ENCODE measurements at places on chromosomes 6 and 20. TPM values are rescaled to one million over a fixed set of nuclear protein-coding genes. Genes with fewer than 3 reads are reported as not detected.

ULBP1 gene
- 0.69 TPM for total RNA-seq

TRPC4AP gene
- 44.6 TPM for total RNA-seq

DNA sequence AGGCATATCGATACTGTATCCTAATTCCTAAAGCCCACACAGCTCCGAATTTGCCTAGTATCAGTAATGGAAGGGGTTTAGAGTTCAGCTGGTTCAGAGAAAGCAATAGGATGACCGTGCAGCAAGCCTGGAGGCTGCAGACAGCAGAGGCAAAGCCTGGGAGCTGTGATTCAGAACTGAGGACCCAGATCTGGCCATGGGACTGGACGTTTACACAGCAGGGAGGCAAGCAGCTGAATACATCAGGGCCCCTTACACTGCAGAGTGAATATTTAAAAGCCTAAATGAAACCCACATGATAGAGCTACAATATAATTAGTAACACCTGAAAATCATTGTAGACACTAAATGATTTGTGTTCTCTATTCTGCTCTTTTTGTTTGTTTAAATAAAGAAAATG, 38.0 kb downstream of the ELOVL2 start:
- no peak for DNase-seq

- DNase-seq: no peak
Measured at GRCh38 chr20:63494420-63495166, 4.3 kb downstream of the EEF1A2 start.

DNA sequence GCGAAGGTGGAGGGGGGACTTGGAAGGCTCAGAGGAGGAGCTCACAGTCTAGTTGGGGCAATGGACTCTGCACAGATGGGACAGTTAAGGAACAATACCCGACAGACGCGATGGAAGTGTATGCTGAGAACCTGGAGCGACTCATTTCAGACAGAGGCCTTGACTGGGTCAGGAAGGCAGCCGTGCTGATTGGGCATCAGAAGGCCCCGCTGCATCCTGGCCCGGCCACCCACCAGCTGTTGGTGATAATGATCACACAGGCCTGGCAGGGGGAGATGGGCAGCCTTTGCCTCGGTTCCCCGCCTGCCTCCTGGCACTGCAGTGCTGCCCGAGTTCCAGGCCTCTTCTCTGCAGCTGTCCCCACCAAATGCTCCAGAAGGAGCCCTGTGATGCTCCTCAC, 62.4 kb downstream of the MDGA1 start:
- no peak for DNase-seq

GRCh38 chr20:53778041-53778516, 184.4 kb upstream of the ZNF217 start:
- no peak for DNase-seq

DNA sequence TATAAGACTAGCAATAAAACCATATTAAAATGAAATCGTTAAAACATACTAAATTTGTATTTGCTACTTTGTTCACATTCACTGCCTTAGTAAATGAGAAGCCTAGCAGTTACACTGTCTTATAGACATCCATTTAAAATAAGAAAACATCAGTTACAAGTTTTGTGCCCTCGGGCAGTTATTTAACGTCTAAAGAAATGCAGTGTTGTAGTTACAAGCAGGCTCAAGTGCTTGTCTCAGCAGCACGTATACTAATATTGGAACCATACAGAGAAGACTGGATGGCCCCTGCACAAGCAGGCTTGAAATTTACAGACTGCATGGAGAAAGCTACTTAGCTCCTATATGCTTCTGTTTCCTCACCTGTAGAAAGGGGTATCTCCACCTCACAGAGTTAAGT, 93.1 kb downstream of the HACE1 start:
- no peak for DNase-seq

DNA sequence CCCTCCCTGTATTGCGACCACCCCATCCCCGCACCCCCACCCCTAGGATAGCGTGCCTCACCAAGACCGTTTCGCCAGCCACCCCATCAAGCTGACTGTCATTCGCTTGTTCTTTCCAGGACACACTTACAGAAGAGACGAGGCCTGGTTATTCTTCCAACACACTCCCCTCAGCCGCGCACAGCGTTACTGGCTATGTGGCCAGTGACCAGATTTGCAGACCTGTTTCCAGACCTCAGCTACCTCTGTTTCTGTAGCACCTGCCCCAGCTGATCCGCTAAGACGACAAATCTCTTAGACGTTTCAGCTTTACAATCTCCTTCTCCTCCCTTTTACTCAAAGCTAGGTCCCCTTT, 26.1 kb downstream of the HLA-F start:
- no peak for DNase-seq

DNA sequence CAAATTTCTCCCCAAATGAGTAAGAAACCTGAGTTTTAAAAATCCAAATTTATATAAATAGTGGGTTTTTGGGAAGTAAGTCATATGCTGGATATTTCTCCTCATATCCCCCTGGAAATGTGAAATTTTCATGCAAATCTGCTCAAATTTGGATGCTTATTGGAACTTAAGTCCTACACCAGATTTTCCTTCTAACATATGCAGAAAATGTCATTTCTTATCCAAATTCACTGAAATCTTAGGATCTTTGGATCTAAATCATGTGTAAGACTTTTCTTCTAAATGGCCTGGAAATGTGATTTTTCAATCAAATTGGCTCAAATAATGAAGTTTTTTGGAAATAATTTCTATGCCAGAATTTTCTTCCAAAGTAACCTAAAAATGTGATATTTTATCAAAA, 33.0 kb downstream of the ZNF133 start:
- DNase-seq: no peak

GRCh38 chr6:4256969-4257368, 121.6 kb upstream of the ECI2 start:
- no peak for DNase-seq

MAK gene
- 0.10 TPM for total RNA-seq

GJA10 gene
- not detected for total RNA-seq

Measured in skin of body (tissue), 3 donors.